ENCODE measurements at places on chromosomes 11 and 22.

DNA sequence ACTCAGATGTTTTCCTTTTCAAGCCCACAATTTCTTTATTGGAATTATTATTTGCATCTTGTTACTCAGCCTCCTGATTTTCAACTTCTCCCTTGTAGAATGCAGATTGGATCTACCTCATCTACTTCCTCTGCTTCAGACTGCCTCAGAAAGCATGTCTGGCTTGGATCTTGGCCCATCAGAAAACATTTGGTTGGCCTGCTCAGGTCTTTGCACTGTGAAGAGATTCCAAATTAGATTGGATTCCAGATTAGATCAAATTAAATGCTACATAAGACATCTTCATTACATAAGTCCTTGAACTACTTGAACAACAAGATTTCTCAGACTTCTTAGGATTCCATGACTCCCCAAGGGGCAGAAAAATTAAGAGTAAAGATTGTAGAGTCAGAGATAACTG, 358.0 kb downstream of the DLG2 start:
- DNase-seq = no peak

- no peak for DNase-seq
Observed at GRCh38 chr11:22432291-22433093, 94.3 kb downstream of the SLC17A6 start.

- DNase-seq = no peak
Observed at GRCh38 chr11:120424185-120424969, 87.2 kb upstream of the GRIK4 start.

DNA sequence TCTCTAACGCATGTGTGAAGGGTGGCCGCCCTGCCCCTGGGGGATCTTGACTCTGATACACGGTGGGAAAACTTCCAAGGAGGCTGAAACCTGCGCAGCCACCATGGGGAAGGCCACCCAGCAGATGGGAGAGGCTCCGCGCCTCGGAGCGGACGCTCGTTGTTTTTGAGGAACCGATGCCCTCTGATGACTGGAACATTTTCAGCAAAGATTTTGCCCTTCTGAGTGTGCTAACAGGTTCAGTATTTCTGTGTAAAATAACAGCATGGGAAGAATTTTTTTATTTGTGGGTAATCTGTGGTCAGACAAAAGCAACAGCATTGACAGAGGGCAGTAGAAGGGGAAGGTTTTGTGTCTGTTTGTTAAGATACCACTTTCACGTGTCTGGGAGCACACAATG, 16.7 kb downstream of the MB start:
- no peak for DNase-seq

DNA sequence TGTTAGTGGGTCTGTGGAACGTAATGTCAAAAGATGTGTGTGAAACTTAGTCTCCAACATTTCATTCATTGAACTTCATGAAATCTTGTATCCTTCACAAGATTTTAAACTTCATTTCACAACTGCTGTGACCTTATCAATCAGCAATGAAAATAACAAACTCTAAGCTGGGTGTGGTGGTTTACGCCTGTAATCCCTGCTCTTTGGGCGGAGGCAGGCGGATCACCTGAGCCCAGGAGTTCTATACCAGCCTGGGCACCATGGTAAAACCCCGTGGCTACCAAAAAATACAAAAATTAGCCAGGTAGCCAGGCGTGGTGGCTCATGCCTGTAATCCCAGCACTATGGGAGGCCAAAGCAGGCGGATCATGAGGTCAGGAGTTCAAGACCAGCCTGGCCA, 5.1 kb downstream of the CHKA start:
- DNase-seq = no peak

GRCh38 chr11:8863838-8864237, 47.2 kb upstream of the AKIP1 start:
- DNase-seq = no peak

DNA sequence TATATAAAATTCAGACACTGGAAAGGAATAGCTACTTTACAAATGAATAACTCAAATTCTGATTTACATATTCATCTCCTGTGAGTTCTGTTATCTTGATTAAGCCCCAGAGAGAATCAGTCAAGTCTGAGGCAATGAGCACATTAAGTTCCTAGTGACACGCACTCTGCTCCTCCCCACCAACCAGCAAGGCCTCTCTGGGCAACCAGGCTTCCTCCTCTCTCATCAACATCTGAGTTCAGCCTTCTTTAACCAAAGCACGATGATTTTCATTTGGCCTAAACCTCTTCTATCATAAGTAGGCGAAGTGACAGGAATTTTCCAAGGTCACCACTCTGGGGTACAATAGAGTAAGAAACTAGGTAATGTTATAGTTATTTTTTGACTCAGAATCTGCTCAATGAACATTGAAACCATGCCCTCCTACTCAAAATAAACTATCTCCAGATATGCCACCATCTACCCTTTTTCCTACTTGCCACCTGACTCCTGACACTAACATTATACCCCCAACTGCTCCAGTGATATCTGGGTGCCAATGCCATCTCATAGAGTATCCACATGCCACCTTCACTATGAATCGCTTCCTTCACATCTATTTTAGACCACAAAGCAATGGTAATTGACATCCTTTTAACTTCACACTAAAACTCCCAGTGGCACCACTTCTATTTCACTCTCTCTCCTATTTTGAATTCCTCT, 114.8 kb downstream of the FAM76B start:
- DNase-seq = no peak

DNA sequence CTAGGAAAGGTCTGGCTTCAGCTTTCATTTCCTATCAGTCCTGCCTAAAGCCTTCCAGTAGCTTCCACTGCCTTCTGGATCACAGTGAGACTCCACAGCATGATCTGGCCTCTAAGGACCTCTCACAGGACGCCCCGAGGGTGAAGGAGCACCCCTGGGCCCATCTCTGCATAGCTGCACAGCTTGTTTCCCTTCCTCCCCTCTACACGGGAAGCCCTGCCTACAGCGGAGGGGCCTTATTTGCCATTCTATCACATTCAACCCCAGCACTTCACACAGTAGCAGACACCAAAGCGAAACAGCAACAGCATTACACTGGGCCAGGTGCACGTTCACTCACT, 162.3 kb upstream of the GRK3 start:
- DNase-seq = no peak

DNA sequence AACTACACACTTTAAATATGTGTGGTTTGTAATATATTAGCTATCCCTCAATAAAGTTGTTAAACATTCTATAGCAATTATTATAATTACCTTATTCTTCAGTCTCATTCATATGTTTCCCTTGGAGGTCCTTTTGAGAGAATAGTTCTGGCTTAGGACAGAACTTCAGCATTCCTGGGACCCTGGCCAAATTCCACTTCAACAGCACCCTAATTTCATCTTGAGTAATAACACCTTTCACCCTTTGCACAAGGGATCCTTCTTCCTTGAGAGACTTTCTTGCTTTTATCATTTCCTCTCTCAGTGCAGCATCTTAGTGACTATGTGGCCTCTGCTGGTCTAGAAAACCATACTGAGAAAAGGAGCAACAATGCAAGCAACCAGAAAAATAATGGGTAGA, 255.9 kb downstream of the C11orf87 start:
- DNase-seq = no peak

- DNase-seq = no peak
Observed at GRCh38 chr11:115576606-115577380, 72.6 kb upstream of the CADM1 start.

GRCh38 chr11:107598225-107599139, 7.5 kb downstream of the ELMOD1 start:
- DNase-seq = no peak

GRCh38 chr22:34414467-34415440, 494.5 kb upstream of the LARGE1 start:
- no peak for DNase-seq

GRCh38 chr11:94550513-94550912, 6.8 kb downstream of the FUT4 start:
- no peak for DNase-seq

All from stimulated activated CD8-positive, alpha-beta memory T cell treated with anti-CD3 and anti-CD28 coated beads, Interleukin-7, amount 100 ng/mL, for 1 hour (primary cell).